Brain (organoid and tissue), 16 donors: ENCODE measurements at places on chromosomes 11 and 22.

- no peak for DNase-seq
Observed at GRCh38 chr11:11324090-11324489, 29.0 kb downstream of the CSNK2A3 start.

DNA sequence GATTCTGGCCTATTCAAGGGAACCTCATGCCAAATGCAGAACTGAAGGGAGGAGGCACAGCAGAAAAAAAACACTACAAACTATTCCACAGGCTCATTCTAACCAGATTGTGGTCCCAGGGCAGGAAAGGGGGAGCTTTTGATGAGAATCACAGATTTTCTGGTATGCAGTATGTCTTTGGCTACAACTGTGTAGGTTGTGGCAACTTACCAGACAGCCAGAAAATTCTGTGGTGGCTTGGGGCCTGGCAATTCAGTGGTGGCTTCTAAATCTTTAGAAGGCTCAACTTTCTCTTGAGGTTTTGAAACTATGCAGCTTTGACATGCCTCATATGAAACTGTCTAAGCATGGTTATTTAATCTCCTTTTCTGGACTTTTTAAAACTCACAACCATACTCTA is 850.8 kb upstream of the CCDC90B start:
- no peak for DNase-seq

GRCh38 chr11:67584205-67584880 is 731 bp downstream of the GSTP1 start:
- peak; percentile 53 for DNase-seq

DNA sequence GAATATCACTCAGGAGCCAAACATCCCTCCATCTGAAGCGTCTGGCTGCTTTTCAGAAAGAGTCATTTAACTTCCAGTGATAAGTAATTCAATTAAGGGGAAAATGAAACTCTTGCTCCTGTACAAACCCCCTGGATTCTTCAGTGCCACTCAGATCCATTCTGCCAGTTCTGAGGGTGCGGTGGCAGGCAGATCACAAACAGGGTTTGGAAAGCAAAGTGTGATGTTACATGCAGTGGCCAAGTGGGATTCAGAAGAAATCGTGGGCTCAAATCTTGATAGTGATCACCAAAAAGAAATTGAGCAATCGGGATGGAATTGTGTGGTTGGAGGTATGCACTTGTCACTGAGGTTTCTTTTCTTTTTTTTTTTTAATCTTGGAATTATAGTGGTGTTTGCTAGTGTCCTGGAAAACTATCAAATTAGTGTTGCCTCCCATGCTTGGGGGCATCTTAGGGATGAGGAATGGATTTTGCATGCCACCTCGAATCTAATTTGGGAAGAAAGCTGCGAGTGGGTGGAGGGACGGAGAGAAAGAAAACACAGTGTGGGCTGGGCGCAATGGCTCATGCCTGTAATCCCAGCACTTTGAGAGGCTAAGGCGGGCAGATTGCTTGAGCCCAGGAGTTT is 22.5 kb upstream of the RTL6 start:
- DNase-seq: no peak

GRCh38 chr22:27474112-27474571 is 327.4 kb downstream of the MN1 start:
- no peak for DNase-seq

DNA sequence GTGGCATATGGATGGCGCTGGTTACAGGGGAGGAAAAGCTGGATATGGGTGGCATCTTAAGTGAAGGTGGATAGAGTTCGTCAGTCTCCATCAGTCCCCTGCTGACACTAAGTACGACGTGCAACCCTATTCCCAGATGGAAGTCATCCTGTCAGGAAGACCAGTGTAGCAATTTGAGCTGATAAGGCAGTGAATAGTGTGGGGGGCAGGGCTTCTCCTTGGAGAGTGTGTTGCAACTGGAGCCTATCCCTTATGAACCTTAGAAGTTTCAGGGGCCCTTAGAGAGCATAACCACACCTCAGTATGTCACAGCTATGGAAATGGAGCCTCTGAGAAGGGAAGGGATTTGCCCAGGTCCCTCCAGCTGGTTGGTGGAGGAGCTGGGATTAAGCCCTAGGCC is 36.1 kb upstream of the ANKK1 start:
- DNase-seq: no peak

- DNase-seq: no peak
Observed at GRCh38 chr11:129728581-129728980, 87.1 kb upstream of the TMEM45B start.

DNA sequence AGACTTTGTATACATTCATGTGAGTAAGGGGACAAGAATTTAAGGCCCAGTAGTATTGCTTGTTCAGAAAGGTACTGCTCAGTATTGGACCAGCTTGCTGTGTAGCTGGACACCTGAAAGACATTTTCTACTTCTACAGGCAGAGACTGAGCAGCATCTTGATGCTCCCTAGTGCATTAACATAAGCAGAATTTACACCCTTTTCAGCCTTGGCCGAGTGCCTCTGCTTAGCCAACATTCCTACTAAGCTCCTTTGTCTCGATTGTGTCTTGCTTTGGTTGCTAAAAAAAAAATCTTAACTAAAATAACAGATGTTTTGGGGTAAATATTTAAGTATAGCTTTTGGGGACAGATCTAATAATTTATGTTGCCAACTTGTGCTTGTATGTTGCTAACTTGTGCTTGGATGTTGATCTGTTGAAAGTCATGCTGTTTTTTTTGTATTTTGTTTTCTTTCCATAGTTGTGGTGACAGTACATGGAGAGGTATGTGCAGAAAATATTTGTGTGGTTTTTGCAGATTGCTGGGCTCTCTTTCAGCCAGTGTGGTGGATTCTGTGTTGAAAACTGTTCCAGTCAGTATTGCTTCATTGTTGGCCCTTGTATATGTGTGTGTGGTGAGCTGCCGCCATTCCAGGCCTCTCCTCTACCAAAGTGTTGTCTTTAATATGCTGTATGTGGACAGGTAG is 3.7 kb downstream of the PTS start:
- DNase-seq: no peak

- no peak for DNase-seq
Observed at GRCh38 chr11:35629511-35629910, 11.3 kb downstream of the FJX1 start.

GRCh38 chr22:45548247-45548840 is 45.7 kb downstream of the FBLN1 start:
- no peak for DNase-seq

DNA sequence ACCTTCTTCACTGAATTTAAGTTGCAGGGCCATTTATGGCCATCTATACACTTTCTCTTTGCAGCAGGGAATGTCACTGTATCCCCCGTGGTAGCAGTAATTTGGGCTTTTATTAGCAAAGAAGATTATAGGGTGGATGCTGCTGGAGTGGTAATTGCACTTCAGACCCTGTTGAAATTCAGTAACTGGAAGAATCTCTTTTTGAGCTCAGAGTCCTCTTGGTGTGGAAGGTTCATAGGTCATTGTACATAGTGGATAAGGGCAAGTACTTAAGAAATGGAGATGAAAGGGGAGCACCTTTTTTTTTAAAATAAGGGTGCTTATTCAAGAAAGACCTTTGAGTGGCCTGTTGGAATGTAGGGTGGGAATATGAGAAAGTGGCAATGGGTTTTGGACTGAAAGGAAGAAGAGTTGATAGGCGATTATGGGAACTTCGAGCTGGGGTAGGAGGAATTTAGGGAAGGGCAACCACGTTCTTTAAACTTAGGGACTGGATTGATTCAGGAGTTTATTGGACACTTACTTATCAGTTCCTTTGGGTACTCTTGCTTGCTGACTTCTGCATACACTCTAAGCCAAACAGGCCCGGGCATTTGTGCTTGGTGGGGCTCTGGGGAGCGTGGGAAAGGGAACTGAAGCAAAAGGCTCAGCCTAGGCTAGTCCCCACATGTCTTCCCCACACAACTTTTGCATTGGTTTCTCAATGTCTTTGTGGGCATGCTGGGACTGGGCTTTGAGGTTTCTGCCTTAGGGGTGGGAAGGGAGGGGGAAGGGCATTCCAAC is 26.5 kb downstream of the CTNND1 start:
- DNase-seq: no peak

DNA sequence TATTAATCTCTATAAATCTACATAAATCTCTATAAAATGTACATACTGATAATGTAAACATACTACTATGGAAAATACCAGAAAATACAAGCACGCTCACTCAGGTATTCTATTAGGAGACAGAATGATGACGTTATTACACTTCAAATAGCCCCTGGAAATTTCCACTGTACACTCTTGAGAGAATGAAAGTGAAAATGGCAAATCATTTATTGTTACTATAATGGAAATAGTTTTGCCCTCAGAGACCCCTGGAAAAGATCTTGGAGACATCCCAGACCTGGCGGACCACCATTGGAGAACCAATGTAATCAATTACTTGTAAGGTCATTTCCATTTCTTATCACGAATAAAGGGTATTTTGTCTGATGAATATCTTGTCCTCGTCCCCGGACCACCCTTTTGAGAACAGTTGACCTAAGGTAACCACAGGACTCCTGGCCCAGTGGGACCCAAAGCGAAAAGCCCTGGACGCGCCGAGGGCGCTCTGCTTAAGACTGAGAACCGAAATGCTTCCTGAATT is 509 bp upstream of the PRRG4 start:
- DNase-seq: peak; percentile 1
